ENCODE measurements at places on chromosomes 3 and 15.
A peak's percentile ranks its signal among the peaks of the same experiment; 100 is the strongest.

GRCh38 chr3:127097072-127097405 lies 95.9 kb upstream of the PRR23E start:
- no peak for DNase-seq

DNA sequence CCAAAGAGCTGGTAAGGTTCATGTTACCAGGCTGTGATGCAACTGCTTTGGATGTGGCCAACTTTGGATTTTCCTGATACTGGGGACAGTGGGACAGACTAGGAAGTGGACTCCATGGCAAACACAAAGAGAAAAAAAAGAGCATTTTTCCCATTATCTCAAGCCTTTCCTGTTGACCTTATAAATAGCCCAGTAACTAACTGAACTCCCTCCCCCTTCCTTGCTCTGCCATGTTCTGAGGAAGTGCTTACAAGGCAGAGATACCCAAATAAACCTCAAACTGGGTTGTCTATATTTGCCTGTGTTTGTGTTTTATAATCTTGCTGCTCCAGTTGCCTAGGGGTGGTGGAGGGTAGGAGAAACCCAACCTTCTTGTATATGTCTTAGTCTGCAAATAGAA lies 27.3 kb upstream of the SLC9A9 start:
- DNase-seq: peak; percentile 37

DNA sequence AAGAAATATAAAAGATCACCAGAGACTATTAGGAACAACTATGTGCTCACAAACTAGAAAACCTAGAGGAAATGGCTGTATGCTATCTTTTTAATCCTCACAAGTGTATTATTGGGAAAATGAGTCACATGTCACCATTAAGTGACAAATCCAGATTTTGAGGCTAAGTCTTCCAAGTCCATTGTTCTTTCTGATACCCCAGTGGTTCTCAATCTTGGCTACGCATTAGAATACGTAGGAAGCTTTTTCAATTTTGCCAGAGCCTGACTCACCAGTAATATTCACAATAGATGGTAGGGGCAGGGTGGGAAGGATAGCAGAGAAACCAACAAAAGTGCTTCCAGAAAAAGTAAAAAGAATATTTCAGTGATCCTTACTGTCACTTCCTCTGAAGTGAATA lies 117.0 kb downstream of the FILIP1L start:
- no peak for DNase-seq

- DNase-seq: no peak
Observed at GRCh38 chr3:195732940-195733339, 12.2 kb downstream of the MUC20 start.

- DNase-seq: no peak
Observed at GRCh38 chr15:101067660-101068522, 148.7 kb downstream of the LRRK1 start.

DNA sequence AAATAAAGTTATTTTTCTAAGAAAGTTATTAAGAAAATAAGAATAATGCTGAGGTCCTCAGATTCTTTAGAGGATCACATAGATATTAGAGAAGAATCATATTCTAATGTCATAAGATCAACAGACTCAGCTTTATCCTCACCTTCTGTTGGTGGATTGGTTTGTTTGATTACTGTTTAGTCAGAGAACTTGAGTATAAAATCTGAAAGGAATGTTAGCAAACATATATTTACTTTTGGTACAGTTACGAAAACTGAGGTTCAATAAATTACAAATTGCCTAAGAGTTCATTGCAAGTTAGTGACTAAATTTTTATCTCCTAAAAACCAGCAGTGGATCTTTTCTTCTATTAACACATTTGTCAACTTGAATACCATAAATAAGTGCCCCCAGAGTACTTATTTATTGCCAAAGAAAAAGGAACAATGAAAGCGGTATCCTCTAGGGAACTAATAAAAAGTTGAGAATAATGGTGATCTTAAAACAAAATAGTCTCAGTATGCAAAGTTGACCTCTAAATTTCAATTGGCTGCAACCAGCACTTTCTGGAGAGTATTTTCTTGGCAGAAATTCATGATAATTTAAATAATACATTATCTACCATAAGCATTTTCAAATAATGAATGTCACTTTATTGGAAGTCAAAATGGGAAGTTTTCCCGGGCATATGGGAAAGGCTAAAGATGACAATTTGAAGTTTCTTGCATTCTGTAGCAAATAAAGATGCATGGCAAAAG lies 296.8 kb downstream of the OTOL1 start:
- no peak for DNase-seq

DNA sequence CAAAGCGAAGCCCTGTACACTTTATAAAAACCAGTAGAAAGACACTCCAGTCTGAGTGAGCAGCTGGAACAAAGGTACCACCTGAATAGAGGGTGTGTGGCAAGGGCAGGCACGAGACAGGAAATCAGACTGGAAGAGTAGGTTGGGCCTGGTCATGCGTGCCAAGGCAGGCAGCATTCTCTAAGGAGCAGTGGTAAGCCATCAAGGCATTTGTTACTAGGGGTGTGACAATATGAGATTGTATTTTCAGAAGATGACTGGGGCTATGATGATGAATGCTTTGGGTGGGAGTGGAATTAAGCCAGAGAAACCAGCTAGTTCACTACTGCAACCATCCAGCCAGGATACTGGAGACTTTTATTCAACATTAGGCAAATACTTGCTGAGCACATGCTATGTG lies 5.0 kb downstream of the JMJD7 start:
- no peak for DNase-seq

GRCh38 chr15:93164409-93164808 lies 75.4 kb upstream of the RGMA start:
- DNase-seq: no peak

- DNase-seq: no peak
Observed at GRCh38 chr3:15171096-15171495, 35.0 kb upstream of the CAPN7 start.

- DNase-seq: no peak
Observed at GRCh38 chr3:131981323-131981722, 53.5 kb downstream of the CPNE4 start.

DNA sequence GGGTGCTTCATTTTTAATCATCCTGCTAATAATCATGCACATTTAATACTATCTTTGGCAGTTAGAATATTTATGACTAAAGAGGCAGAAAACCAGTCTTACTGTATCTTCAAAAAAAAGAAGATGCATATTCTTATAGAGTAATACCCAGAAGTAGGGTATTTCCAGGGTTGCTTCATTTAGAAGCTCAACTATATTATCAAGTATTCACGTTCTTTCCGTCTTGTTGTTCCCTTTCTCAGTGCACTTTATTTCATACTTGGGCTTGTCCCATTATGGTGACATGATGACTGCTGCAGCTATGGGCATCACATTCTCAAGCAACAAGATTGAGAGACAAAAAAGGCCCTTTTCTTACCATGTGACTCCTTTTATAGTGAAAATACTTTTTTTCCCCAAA lies 96.8 kb upstream of the ASB14 start:
- no peak for DNase-seq

DNA sequence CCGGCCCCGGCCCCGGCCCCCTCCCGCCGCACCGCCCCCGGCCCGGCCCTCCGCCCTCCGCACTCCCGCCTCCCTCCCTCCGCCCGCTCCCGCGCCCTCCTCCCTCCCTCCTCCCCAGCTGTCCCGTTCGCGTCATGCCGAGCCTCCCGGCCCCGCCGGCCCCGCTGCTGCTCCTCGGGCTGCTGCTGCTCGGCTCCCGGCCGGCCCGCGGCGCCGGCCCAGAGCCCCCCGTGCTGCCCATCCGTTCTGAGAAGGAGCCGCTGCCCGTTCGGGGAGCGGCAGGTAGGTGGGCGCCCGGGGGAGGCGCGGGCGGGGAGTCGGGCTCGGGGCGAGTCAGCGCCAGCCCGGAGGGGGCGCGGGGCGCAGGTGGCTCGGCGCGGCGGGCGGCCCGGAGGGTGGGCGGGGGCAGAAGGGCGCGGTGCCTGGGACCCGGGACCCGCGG lies 352 bp downstream of the CHRD start:
- no peak for DNase-seq

DNA sequence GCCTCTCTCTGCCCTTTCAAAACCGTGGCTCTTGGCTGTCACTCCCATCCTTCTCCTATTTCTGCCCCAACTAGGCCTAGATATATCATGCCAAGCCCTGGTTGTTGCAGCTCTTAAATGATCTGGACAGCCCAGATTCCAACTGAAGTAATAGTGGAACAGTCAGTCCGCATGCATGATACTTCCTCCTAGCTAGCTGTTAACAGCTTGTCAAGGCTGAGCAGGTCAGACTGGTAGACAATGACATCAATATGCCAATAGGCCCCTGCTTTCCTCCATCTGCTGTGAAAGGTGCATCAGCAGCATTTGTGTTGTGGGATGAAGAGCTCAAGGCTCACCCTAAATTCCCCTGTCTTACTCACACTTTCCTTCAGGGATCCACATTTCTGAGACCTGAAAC lies 527.7 kb upstream of the TGFBR2 start:
- no peak for DNase-seq

DNA sequence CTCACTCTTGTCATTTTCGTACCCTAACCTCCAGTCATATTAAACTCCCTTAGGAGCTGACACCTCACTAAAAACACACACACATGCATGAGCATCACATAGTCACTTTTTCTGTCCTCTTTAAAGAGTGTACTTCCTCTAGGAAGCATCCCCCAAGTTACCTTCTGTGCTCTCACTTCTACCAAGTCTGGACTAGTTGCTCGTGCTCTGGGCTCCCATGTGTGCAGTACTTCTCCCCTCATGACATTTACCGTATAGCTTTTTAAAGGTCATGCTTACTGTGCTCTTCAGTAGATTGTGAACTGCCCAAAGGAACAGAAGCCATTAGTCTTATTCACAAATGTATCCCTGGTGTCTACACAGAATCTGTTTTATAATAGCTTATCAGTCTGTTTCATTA lies 42.0 kb downstream of the CRYBG3 start:
- DNase-seq: no peak

- no peak for DNase-seq
Observed at GRCh38 chr3:58249358-58250092, 11.9 kb downstream of the ABHD6 start.

DNA sequence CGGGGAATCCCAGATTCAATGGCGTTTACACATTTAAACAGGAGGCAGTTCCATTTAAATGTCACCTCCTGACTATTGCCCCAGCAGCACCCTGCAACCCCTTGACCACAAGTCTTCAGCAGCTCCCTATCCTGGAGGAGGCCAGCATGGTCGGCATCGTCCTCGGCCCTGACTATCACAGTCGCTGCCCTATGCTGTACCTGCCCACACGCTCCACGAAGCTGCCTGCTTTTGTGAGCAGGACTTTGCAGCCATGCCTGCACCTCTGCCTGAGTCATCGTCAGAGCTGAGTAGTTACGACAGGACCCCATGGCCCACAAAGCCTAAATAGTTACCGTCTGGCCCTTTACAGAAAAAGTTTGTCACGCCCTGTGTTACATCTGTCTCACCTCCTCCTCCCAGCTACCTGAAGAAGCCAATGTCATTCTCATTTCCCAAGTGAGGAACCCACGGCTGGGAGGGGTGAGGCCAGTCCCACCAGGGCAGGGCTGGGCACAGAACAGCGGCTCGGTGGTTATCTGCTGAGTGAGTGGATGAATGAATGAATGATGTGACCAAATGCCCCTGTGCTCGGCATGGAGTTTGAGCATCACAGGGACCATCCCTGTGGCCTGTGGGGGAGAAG lies 47.8 kb upstream of the IQSEC1 start:
- DNase-seq: no peak

DNA sequence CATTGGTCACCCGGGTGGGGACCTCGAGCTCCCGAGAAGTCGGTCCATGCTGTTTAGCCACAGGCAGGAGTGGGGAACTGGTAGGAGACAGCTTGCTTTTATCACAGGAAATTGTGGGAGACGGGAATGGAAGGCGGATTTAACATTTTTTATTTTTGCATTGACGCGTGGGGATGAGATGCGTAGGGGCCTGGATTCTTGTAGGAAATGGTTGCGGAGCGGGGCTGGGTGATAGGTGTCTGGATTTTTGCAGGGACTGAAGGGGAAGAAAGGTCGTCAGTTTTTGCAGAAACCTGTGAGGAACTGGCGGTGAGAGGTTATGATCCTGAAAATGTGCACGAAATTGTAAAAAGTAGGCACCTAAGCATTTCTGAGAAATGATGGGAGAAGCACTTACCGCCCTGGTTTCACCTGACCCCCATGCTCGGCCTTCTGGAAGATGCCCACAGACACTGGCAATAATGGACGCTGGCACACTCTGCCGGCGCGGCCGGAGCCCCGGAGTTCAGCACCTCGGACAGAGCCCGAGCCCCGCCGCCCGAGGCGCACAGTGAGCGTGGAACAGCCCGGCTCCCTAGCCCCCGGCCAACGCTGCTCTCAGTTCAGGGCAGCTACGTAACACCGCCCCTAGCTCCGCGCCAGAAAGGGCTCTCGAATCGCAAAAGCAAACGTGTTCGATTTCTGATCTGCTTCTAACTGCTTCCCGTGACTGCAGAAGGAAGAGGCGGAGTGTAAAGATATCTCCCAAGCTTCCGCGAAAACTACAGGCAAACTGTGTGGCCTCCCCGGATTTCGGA lies 928 bp downstream of the ANKRD34C start:
- no peak for DNase-seq

DNA sequence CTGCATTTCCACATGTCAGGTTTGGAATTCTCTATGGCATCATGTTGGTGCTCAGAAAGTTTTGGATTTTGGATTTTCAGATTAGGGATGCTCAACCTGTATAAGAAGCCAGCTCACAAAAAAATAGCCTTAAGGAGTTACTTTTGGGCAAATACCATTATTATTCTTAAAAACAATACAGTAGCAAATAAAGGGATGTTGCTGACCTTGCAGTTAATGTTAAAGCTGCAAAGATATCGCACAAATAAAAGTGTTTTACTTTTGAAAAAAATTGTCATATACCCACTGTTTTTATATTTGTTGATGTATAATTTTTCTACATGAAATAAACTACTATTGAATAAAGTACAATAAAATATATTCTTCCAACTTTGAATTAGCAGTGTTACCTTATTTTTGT lies 60.1 kb downstream of the LYSMD4 start:
- no peak for DNase-seq

Measured in GDM1 (cell line).